WERI-Rb-1 (cell line): ENCODE measurements at places on chromosomes 2 and 18.

- DNase-seq = no peak
These were observed 411.8 kb downstream of the RAD51AP2 start for GRCh38 chr2:17106418-17106817.

- DNase-seq = no peak
These were observed 237.5 kb downstream of the TWIST2 start for GRCh38 chr2:239085201-239085992.

DNA sequence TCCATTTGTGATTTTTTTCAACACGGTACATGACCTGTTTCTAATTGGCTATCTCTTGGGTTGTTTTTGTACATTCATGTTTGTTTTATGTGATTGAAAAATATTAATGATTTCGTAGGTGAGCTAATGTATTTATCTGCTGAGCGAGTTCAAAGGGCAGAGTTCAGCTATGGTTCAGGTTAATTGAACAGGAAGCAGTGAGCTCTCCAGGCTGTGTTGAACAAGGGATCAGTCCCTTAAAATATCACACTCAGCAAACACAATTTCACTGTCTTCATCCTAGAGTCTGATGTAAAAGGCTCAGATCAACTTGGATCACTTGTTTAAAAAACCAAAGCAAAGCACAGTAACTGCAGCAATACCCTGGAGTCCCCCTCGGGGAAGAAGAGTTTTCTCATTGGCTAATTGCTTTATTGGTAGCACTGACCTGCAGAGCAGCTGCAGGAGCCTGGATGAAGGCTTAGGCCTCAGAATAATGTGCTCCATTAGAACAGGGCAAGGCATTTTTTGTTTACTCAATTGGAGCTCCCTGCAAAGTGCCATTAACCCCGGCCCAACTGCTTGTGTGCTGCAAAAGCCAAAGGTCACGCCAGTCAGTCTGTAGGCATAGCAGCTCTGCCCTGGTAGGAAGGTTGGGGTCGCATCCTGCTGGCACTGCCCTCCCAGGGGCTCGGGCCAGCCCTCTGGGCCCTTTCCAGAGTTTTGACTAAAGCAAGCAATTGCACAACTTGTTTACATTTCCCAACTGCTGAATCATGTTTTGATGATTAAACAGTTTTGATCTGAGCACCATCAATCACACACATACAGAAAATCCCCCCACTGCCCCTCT is 10.5 kb downstream of the ONECUT2 start:
- DNase-seq = no peak

DNA sequence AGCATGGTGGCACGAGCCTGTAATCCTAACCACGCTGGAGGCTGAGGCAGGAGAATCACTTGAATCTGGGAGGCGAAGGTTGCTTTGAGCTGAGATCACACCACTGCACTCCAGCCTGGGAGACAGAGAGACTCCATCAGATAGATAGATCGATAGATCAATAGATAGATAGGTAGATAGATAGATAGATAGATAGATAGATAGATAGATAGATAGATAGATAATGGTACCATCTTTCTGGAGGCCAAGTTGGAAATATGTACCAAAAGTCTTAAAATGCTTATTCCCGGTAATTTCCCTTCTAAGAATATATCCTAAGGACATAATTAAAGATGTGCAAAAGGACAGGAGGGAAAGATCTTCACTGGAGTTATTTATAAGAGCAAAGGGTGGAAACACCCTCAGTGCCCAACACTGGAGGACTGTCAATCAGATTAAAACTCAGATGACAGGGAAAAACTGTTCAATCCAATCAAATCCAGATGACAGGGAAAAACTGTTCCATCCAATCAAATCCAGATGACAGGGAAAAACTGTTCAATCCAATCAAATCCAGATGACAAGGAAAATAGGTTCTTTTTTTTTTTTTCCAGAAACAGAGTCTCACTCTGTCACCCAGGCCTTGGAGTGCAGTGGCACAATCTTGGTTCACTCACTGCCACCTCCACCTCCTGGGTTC is 49.0 kb upstream of the UBE2F start:
- DNase-seq = no peak

DNA sequence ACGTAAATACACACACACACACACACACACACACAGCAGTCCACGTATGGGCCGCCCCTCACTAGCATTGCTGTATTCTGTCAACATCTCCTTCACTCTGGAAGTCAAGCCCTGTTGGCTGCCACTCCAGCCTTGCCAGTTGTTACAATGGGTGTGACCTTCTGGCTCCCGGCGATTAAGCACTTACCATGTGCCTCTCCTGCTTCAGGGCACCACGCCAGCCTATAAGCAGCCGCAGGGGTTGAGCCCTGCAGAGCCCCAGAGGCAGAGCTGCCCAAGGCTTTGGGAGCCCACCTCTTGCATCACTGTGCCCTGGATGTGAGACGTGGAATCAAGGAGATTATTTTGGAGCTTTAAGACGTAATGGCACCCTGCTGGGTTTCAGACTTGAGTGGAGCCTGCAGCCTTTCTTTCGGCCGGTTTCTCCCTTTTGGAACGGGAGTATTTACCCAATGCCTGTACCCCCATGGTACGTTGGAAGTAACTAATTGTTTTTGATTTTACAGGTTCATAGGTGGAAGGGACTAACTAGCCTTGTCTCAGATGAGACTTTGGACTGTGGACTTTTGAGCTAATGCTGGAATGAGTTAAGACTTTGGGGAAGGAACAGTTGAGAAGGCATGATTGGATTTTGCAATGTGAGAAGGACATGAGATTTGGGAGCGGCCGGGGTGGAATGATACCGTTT is 54.5 kb upstream of the ROCK2 start:
- no peak for DNase-seq

DNA sequence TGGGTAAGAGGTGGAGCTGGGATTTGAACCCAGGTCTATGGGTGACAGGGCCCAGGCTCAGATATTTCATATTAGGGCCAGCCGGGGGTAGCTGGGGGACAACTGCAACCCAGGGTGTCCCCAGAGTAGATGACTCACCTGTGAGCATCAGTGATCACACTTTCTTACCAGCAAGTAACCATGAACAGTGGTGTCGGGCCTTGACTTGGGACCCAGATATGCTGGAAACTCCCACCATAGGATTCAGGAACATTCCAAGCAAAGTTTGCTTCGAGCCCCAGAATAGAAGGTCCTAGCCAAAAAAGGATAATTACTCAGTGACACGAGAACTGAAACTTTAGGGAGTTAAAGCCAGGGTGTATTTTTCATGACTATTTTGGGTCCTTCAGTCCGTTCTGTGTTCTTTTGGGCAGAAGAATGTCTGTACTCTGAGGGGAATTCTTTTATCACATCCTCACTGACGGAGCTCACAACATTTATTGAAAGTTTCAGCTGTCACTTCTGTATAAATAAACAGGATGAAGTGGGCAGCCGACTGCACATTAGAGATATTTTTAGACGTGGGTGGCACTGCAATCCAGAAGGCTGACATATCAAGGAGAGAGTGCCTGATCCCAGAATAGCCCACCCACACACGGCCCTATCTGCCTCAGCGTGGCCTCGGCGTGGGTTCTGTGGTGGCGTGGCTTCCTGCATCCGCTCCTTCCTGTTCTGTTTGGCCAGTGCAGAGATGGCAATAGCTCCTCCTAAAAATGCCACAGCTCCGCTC is 45.6 kb downstream of the RAMP1 start:
- DNase-seq = no peak

- DNase-seq = no peak
These were observed 275.3 kb downstream of the HAUS1 start for GRCh38 chr18:46379323-46379950.

DNA sequence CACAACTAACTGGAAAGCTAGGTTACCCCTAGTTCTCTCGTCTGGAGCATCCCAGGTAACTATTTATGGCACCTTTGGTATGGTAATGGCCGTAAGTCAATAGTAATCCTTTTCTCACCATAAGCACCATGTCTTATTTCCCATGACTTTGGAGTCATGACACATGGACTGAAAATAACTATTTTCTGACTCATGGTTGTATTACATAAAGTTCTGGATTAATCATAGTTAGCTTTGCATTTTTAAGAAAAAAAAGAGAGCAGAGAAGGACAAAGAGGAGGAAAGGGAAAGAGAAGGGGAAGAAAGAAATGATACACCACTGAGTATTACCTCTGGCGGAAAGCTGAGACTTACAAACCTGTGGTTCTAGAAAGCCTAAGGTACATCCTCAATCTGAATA is 99.3 kb downstream of the BIN1 start:
- no peak for DNase-seq

GRCh38 chr2:26148501-26148900 is 24.4 kb upstream of the GAREM2 start:
- DNase-seq = no peak

- DNase-seq = peak; percentile 94
These were observed 8.2 kb downstream of the SLC35F6 start for GRCh38 chr2:26772064-26773001.

DNA sequence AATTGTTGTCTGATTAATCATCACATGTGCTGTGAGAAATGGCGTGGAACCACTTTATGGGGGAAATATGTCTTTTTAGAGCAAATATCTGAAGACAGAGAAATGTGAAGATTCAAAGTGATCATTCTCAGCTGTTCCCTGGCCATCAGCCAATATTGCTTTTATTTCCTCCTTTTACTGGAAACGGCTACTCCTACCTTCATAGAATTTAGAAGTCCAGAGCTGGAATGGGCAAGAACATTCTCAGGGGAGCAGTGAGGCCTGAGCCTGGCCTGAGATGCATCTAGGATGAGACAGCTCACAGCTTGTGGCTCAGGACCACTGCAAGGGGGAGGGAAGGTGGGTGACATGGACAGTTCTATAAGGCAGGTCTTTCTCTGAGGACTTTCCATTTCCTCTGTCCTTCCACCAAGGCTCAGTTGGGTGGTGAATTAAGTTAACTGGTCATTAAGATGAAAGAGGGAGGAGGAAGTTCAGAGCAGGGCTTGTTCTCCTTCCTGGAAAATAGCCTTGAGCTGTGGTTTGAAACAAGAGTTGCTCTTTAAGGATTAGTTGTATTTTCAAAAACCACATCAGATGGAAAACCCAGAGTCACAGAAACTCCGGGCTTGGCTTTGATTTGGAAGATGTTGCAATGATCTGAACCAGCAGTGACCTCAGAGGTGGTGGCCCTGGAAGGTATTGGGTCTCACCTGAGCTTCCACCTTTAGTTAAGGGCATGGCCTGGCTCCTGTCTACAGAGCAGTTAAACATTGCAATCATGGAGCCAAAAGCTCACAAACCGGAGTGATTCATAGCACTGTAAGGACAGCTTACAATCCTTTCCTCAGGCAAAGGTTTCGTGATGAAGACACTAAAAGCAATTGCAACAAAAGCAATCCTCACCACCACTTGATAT is 144.3 kb downstream of the VAPA start:
- DNase-seq = no peak

DNA sequence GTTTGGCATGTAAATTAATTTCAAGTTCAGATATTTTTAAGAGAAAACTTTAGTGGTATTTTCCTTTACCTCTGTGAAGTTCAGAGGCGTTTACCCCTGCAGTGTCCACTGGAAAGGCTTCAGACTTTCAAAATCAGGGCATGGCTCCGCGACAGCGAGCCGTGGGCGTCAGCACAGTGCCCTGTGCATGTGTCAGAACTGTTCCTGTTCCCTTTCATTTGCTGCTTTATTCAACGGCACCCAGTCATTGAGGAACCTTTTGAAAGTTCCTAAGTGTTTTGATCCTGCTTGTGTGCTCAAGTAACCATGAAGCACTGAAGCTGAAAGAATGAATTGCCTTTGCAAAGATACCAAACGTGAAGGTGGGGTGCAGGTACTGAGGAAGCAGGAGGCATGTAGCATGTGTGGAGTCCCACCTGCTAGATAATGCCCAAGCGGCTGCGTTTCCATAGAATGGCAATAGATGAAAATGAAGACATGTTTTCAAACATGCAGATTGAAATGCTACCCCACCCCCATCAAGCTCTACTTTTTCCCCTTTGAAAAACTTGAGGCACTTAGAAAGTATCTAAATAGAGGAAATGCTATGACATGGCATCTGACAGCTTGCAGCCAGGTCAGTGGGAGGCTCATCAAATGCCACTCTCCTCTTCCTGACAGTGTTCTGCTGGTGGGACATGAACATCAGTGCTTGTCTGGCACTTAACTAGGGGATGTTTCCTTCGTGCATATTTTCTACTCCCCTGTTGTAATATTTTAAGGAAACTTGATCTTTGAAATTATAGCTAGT is 148.6 kb downstream of the ZNF236 start:
- DNase-seq = no peak

GRCh38 chr2:73263540-73264331 is 20.5 kb downstream of the FBXO41 start:
- no peak for DNase-seq

- no peak for DNase-seq
These were observed 19.9 kb downstream of the FMNL2 start for GRCh38 chr2:152354909-152355308.

- DNase-seq = no peak
These were observed 468.2 kb upstream of the HS6ST1 start for GRCh38 chr2:128786741-128787478.

DNA sequence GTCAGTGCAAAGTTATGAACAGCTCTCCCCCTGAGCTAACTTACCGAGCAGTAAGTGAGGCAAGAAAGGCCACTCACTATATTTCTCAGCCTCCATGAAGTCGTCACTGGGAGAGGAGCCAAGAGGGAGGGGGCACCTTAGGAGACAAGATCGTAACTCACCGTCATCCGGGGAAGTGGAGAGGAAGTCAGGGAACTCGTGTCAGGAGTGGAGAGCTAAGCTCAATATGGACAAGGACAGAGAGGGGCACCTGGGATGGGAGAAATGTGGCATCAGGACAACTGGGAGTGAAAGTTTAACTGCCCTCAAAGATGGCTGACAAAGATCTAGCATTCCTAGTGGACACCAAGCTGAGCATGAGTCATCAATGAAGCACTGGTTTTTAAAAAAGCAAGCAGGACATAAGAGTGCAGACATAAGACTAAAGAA is 37.1 kb downstream of the BCL11A start:
- DNase-seq = no peak

- DNase-seq = no peak
These were observed 42.1 kb downstream of the BMP10 start for GRCh38 chr2:68828887-68829708.

DNA sequence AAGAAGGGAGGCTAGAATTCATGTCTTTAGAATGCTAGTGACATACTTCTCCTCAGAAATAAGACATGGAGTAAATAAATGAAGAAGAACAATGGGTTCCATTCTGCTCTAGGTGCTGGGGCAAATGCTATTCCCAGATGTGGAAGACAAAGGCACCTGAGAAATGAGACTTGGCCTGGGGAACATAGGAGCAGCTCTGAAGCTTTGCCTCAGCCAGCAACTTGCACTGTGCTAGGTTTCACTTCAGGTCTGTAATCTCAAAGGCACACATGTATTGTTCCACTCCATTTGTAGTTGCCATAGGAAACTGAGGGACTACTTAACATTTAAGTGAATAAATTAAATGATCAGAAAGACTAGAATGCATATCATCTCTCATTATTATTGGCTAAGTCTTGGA is 538.9 kb upstream of the REG3G start:
- DNase-seq = no peak

GRCh38 chr2:68839260-68839833 is 31.9 kb downstream of the BMP10 start:
- DNase-seq = peak; percentile 19

- DNase-seq = no peak
These were observed 13.1 kb downstream of the XIRP2 start for GRCh38 chr2:166901336-166901735.

GRCh38 chr2:127776122-127776780 is 34.7 kb downstream of the WDR33 start:
- DNase-seq = no peak
